Left hindlimb (tissue), 1 donor: ENCODE measurements at places on chromosomes 5 and 9.

DNA sequence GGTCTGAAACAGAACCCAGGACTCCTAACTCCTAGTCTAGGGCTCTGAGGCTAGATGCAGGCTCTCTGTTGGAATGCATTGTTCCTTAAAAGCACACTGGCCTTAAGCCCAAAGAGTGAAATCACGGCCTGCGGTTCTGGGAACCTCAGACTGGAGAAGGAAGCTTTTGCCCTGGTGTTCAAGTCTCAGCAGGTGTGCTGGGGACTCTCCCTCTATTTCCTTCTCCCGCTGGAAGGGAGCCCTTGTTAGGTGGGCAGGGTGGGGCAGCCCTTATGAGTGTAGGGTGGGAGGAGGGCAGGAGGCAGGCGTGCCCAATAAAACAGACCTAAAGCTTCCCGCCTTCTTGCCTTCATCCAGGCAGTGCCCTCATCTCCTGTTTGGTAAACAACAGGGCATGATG lies 1.8 kb upstream of the PPARGC1B start:
- no peak for DNase-seq

GRCh38 chr5:125044491-125045282 lies 298.2 kb upstream of the ZNF608 start:
- no peak for DNase-seq

GRCh38 chr9:136386018-136386417 lies 12.5 kb upstream of the CARD9 start:
- no peak for DNase-seq

- DNase-seq, result no peak
Observed at GRCh38 chr5:171695804-171696203, 89.8 kb upstream of the SMIM23 start.

DNA sequence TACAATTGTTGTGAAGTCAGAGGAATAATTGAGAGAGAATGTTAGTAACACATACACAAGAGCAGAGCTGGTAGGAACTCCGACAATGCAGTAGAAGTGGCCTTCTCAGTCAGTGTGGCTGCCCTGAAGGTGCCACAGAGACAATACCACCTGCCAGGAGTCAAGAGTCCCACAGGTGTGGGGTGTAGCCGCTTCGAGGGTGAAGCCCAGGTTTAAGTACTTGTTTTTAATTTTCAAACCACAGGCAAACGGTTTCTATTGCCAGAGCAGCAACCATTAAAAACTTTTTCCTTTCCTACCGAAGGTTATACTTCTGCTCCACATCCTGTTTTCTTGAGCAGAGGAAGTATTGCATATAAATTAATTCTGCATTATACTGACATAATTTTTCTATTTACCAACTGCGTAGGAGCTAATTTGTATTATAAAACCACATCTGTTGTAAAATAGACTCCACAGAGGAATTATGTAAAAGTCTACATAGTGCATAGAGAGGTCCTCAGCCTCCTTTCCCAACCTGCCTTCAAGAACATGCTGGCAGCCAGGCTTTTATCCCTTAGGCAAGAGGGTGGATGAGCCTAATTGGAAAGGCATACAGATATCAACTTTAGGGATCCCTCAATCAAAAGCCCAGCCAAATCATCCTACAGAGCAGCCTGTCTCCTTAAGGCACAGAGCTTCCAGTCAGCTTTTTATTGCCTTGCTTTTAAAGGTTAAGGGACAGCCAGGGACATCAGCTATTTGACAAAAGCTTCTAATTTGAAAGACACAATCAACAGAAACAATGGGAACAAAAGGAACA lies 12.9 kb upstream of the ACTBL2 start:
- DNase-seq, result no peak

GRCh38 chr5:55370291-55370925 lies 62.6 kb downstream of the MTREX start:
- DNase-seq, result no peak

GRCh38 chr5:168329302-168329701 lies 37.9 kb downstream of the WWC1 start:
- no peak for DNase-seq

DNA sequence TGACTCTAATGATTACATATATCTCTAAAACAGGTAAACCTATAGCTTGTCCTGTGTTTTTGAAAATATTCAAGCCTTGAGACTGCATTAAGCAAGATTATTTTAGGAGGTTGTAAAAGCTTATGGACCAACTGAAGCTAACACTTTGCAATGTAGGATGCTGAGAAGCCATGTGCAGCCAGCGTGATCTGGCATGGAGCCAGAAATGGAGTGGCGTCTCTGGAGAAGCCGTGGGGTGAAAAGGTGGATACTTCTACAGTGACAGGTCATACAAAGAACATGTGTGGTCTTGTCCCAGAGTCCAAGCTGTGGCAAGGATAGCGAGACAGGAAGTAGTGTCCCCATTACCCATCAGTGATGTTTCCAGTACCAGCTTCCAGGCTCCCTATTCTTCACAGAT lies 100.8 kb upstream of the CD180 start:
- DNase-seq, result no peak

DNA sequence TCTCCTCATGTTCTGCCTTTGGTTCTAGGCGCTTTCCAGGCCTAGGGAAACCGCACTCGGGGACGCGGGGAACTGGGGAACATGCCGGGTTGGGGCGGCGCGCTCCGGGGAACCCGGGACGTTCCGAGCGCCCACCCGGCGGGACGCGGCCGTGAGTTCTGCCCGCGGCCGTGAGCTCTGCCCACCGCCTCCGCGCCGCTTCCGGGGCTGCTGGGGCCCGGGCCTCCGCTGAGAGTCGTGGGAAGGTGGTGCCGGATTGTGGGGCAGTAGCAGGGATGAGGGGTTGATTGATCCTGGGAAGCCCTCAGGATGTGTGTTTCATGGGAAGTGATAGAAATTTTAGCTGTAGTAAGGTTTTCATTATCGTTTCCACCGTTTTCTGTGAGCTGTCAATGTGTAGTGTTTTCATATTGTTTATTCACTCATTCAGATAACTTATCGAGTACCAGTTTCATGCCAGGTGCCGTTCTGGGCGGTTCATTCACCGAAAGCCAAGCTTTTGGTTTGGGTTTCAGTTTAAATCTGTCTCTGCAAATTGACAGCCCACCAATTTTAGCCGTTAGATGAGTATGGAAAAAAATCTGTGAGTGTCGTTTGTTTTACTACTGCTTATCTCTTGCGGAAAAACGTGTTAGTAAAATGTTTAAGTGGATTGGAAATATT lies 657 bp downstream of the MTRR start:
- DNase-seq, result no peak

- no peak for DNase-seq
Observed at GRCh38 chr5:136517755-136518154, 152.4 kb upstream of the TRPC7 start.

DNA sequence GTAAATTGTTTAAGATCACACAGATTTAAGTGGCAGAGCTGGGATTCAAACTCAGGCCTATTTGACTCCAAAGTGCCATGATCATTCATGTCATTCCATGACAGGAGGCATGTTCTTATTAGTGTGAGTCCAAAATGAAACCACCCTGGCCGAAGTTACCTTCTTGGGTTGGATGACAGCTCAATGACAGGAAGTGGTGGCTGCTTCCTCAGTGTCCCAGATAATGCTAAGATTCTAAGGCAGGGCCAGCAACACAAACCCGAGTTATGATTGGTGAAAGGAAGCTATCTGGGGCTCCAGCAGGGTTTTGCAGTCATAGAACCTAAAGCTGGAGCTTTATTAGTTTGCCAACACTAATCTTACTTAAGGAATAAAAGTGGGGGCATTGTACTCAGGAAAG lies 340.4 kb downstream of the SLIT3 start:
- no peak for DNase-seq

DNA sequence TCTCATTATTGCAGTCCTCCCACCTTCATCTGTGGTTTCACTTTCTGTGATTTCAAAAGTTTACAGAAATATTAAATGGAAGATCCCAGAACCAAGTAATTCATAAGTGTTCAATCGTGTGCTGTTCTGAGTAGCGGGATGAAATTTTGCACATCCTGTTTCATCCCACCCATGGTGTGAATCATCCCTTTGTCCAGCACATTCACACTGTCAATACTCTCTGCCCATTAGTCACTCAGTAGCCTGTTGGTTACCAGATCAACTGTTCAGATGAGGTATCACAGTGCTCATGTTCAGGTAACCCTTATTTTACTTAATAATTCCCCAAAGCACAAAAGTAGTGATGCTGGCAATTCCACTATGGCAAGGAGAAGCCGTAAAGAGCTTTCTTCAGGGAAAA lies 26.8 kb downstream of the FAM81B start:
- DNase-seq, result no peak

DNA sequence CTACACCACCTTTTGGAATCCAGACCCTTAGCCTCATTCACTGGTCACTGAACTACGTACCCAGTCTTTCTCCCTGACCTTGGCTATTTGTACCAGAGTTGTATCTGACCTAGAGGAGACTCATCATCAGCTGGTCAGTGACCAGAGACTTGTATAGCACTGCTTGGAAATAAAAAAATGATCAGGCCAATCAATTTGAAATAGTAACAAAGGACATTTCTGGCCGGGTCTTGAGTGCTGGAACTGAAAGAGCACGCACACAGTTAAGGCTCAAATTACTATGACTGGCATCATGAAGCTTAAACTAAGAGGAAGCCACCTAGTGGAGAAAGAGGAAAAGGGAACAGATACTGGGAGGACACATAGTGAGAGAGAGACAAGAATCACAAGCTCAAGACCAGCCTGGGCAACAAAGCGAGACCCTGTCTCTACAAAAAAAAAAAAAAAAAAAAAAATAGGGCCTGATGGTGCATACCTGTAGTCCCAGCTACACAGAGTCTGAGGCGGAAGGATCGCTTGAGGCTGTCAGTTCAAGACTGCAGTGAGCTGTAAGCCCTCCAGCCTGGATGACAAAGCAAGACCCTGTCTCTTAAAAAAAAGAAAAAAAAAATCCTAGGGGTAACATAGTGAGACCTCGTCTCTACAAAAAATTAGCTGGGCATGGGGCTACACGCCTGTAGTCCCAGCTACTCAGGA lies 12.8 kb upstream of the SRP19 start:
- no peak for DNase-seq
